Activated CD4-positive, alpha-beta T cell treated with anti-CD3 and anti-CD28 coated beads, Interleukin-2, Interleukin-6, amounts not matched to agents 100 ng/mL and 50 ng/mL, durations not matched to agents 16 hours and 8 hours (primary cell): ENCODE measurements at places on chromosomes 11 and 22.

- DNase-seq, result no peak
Observed at GRCh38 chr11:15851051-15851498, 505.3 kb downstream of the SOX6 start.

- peak; percentile 35 for DNase-seq
Observed at GRCh38 chr11:48116437-48117228, 100.0 kb upstream of the OR4B1 start.

- no peak for DNase-seq
Observed at GRCh38 chr22:19223617-19224016, 45.1 kb upstream of the SLC25A1 start.

- no peak for DNase-seq
Observed at GRCh38 chr22:38327396-38327795, 10.2 kb upstream of the CSNK1E start.

DNA sequence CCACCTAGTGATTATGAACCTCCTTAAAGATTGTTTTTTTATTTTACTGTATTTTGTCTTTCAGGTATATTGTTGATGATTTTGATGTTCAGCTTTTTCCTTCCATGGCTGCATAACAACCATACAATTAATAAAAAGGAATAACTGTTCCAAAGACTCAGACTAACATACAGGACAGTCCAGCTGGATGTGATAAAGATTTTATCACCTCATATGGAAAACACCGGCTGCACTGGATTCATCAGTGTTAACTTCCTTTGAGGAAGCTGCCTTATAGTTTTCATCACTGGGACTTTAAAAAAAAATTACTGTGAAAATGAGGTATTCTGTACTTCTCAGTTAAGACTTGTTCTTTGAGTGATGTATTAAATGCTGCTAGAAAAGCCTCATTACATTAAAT is 19.5 kb downstream of the AQP11 start:
- no peak for DNase-seq

- no peak for DNase-seq
Observed at GRCh38 chr11:67280341-67280787, 8.7 kb upstream of the ANKRD13D start.

GRCh38 chr22:37010174-37010573 is 9.1 kb downstream of the TST start:
- no peak for DNase-seq
